ENCODE measurements at places on chromosomes 5 and 9. TPM values are rescaled to one million over a fixed set of nuclear protein-coding genes. Genes with fewer than 3 reads are reported as not detected.

PLK2 gene
- 179 TPM for total RNA-seq

CYSRT1 gene
- total RNA-seq, result 0.92 TPM

IFNA2 gene
- not detected for total RNA-seq

PCDHGB2 gene
- under 0.01 TPM for total RNA-seq

OBP2B gene
- not detected for total RNA-seq
